T-helper 1 cell treated with Interleukin-12 subunit alpha and Interleukin-12 subunit beta and Interleukin-4 antibody, amounts not matched to agents 30 ng/mL and 1 ng/mL, for 36 hours (primary cell): ENCODE measurements at places on chromosomes 16 and 17. TPM values are rescaled to one million over a fixed set of nuclear protein-coding genes. Genes with fewer than 3 reads are reported as not detected.

Gene ASB16
- 0.56 TPM in 1 of 2 replicates, not detected in the other for total RNA-seq

Gene VTN
- total RNA-seq = 0.12 and 0.41 TPM in 2 replicates

Gene FOXC2
- total RNA-seq = not detected in 2 replicates

Gene GAST
- not detected in 2 replicates for total RNA-seq

Gene CLCN7
- total RNA-seq = 80.8 and 81.0 TPM in 2 replicates

Gene SOX15
- 0.20 and 0.27 TPM in 2 replicates for total RNA-seq

Gene MYH3
- 6.1 TPM in 2 replicates for total RNA-seq

Gene OR1A1
- not detected in 2 replicates for total RNA-seq

Gene GRIN2A
- not detected in 2 replicates for total RNA-seq

Gene MMP15
- 0.64 and 0.68 TPM in 2 replicates for total RNA-seq

Gene CDR2L
- total RNA-seq = 0.20 and 0.24 TPM in 2 replicates

Gene HS3ST3B1
- 51.0 and 53.9 TPM in 2 replicates for total RNA-seq

Gene ACE
- total RNA-seq = 10.3 and 16.0 TPM in 2 replicates

Gene SLFN12
- 17.3 and 19.4 TPM in 2 replicates for total RNA-seq
